Fibroblast of skin of scalp (primary cell): ENCODE measurements at places on chromosomes 16 and 17.

- DNase-seq, result peak; percentile 22
These were observed 20.6 kb upstream of the SNTB2 start for GRCh38 chr16:69166221-69166833.

GRCh38 chr16:15398618-15399316 lies 3.2 kb downstream of the MPV17L start:
- no peak for DNase-seq

DNA sequence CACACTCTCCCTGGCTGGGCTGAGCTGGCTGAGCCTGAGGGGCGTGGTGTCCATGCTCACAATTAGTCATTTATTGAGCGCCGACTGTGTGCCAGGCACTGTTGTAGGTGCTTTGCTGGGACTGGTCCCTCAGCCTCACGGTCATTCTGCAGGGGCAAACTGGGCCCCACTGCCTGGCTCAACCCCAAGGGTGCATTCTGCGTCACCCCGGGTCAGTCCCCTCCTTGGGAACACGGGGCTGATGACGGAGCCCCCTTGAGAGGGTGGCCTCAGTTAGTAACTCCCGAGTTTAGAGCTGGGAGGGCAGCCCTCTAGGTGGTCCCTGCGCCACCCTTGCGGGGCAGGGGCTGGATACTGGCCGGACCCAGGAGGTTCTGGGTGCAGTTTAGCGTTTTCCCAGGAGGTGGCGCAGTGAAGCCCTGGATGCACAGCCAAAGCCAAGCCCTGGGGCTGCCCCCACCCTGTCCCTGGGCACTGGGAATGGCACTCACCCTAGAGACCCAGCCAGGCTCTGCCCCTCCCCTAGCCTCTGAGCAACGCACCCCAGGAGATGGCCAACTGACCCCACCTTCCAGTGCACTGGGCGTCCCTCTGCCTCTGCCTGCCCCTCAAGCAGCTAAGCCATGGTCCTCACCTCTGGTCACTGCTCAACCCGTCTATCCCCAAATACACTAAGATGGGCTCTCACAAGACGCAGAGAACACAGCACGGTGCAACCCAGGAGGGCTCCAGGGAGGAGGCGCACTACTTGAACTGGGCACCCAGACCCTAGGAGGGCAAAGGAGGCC lies 243.2 kb upstream of the GSE1 start:
- DNase-seq, result peak; percentile 63

- no peak for DNase-seq
These were observed 51.0 kb upstream of the SREBF1 start for GRCh38 chr17:17887752-17888304.

DNA sequence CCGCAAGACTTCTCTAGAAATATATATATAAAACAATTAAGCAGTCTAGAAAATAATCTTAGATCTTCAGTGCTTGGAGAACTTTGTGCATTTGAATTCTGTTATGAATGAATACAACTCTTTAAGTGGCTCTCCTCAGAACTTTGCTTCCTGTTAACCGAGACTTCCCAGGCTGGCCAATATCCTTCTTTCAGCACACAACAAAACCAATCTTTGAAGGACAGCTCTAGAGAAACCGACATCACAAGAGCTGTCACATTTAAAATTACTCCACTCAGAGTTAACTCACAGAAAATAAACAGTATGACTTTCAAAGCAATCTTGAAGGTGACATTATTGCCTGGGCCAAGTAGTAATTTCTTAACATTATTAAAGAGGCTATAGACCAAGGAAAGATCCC lies 49.7 kb upstream of the ITGA2B start:
- no peak for DNase-seq

GRCh38 chr16:53534206-53534605 lies 31.2 kb upstream of the AKTIP start:
- DNase-seq, result no peak

- DNase-seq, result no peak
These were observed 313.4 kb downstream of the CDH11 start for GRCh38 chr16:64808474-64808873.

GRCh38 chr16:17397499-17397891 lies 73.3 kb downstream of the XYLT1 start:
- DNase-seq, result peak; percentile 59

DNA sequence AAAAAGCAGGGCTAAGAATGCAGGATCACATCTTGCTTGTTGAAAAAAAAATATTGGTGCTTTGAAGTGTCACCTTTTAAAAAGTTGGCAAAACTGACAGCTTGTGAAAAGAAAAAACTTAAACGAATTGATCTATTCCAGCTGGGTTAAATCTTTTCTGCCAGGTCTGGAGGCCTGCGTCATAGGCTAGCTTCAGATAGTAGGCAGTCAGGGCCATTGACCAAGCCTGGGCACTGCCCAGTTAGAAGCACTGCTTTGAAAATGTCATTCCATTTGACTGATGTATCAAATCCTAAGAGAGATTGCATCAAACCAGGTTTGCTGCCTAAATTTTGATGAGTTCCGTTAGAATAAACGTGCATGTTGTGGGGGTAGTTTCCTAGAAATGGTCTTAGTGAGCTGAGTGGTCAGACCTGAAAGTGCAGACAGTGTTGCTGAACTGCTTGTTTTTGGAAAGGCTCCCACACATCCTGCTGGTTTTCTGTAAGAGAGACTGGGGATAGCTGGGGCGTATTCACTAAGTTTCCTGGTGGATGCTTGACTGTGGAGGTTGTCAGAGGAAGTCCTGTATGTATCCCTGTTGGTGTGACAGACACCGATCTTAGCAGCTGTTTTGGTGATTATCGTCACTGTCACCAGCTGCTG lies 38.8 kb downstream of the NUP88 start:
- DNase-seq, result no peak

DNA sequence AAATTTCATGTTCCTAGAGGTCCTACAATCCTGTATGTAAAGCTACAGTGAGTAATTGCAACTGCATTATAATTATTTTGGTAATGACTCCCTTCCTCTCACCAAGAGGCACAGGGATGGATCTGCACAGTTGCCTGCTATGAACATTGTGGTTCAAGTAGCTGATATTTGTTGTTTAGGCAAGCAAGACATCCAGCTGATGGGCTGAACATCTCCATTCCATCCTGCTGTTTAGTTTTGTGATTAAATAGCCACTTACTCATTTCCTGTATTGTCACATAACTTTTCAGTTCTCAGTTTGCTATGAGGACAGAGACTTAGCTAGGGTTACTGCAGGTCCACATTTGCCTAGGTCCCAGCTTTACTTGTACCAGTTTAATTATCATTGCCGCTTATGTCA lies 181.2 kb upstream of the TBX2 start:
- DNase-seq, result peak; percentile 74

DNA sequence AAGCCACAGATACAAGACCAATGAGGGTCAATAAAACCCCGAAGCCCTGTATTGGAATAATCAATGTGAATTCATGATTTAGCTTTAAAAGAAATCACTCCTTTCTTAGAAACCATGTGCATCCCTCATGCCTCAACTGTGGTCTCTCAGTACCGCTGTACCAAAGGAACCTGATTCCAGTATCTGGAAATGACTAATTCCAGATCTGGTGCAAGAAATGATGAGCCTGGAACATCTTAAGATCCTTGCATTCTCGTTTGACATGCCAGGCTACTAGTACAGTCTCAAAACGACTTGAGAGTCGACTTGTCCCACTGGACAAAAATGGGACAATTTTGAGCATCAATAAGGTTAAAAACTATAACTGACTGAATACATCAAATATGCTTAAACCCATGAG lies 21.2 kb downstream of the USP31 start:
- no peak for DNase-seq

- no peak for DNase-seq
These were observed 19.5 kb upstream of the MED13 start for GRCh38 chr17:62084585-62084984.

GRCh38 chr16:69618721-69619120 lies 53.0 kb downstream of the NFAT5 start:
- DNase-seq, result no peak

DNA sequence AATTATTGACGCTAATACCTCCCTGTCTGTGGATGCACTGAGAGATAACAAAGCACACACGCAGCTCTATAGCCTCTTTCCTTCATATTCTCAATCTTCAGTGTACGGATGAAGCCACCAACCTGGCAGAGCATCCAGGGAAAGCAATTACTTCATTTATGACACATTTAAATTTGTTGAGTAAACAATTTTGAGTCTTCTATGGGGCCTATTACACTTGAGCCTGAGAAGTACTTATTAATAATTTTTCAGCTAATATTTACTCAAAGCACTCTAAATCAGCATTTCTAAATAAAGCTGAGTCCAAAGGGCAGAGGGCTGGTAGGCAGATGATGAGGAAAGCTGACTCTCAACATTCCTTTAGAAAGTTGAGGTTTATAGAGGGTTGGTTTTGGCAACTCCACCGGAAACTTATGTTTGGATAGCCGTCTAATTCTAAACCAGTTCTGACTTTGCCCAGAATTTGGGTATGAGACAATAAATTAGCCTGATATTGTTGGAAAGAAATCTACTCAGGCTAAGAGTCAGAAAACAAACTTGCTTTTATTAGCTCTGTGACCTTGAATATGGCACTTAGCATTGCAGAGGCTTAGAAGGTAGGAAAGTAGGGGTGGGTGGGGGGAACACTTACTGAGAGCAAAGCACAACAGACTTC lies 643.5 kb downstream of the CDH11 start:
- DNase-seq, result peak; percentile 91

DNA sequence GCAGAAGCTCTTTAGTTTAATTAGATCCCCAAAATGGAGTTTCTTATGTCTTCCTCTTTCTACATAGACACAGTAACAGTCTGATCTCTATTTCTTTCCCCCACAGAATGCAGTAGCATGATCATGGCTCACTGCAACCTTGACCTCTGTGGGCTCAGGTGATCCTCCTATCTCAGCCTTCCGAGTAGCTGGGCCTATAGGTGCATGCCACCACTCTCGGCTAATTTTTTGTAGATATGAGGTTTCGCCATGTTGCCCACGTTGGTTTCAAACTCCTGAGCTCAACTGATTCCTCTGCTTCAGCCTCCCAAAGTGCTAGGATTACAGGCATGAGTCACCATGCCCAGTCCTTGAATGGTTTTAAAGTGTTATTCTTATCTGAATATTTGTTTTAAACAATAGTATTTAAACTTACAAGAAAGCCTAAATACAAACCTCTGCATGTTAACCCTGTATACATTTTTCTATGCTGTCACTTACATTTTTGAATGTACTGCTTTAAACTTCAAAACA lies 120.6 kb downstream of the GOSR1 start:
- DNase-seq, result no peak

- no peak for DNase-seq
These were observed 22.4 kb upstream of the MFSD6L start for GRCh38 chr17:8821446-8822105.
